NT2/D1 (cell line): ENCODE measurements at places on chromosomes 5 and 9.

DNA sequence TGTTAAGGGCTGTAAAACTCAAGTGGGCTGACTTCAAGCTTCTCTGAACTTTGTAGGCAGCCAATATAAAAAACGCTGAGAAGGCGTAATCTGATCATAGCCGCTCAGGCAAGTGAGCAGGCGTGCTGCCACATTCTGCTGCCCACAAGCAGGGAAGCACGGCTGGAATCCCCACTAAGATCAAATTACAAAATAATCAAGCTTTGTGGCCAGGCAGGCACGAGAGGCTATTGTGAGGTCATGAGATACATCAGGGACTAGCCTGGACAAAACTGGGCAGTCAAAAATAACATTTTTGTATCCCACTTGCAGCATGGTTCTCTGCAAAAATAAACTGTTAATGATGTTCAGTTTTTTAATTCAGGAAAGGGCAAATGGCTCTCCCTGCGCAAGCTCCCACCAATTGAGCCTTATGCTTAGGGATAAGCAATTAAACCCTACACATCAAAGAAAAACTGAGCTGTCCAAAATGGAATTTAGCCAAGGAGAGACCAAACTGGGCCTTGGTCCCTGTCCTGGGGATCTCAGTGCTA, 64.0 kb downstream of the POU5F2 start:
- peak; percentile 47 for DNase-seq

DNA sequence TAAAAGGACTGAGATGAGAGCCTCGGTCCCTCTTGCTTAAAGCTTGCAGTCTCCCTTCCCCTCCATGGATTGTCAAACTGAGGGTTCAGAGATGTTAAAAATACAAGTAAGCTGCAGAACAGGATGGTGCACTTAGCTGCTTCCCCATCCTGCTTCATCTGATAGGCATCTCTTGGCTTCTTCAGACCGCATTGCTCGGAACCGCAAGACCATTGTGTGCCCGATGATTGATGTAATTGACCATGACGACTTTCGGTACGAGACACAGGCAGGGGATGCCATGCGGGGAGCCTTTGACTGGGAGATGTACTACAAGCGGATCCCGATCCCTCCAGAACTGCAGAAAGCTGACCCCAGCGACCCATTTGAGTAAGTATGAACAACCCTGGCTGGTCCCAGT, 65.5 kb upstream of the SAP30L start:
- no peak for DNase-seq

DNA sequence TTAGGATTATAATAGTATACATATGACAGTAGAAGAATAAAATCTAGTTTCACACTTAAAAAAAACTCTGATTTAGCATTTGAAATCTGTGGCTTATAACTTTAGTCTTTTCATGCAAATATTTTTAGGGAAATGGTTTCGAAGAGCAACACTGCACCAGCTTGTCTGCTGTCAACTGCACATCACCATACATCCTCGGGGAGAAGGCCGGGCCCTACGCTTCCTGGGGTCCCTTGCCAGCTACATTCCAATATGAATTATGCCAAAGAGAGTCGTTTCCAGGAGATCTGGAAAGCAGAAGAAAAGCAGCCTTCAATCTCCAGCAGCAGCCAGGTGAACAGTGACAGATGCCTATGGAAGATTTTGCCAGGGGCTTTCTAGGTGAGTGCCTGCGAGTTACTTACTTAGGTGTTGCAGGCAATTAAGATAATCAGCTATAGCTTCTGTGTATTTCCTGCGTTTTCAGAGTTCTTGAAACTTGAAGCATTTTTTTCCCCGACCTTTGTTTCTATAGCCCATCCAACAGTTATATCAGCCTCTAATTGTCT, 166.8 kb downstream of the TRPM3 start:
- DNase-seq, result no peak

- no peak for DNase-seq
These were observed 70.8 kb downstream of the FBXO38 start for GRCh38 chr5:148454576-148454975.

DNA sequence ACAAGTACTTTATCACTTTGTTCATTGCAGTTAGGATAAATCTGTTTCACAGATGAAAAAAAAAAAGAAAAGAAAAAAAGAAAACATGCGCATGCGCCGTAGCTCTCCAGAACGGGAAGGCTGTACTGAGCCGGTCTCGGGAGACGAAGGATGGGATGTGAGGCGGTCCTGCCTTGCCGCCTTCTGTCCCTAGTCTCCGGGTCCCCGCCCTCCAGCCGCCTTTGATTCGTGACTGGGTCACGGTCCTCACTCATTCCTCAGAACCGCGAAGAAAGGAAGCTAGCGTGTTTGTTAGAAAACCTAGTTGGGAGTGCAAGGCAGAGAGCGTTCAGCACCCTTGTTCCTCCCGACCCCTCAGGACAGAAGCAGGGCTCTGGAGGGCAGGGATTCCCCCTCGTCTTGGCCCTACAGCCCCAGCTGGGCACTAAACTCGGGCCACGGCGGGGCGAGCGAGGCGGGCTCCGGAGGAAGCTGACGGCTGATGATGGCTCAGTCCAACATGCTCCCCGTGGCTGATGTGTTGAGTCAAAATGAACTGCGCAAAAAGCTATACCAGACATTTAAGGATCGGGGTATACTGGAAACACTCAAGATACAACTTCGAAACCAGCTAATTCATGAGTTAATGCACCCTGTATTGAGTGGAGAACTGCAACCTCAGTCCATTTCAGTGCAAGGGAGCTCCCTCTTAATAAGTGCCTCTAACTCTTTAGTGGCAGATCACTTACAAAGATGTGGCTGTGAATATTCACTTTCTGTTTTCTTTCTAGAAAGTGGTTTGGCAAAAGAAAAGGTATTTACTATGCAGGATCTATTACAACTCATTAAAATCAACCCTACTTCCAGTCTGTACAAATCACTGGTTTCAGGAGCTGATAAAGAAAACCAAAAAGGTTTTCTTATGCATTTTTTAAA, 40.0 kb downstream of the CPLANE1 start:
- DNase-seq, result no peak

- DNase-seq, result no peak
These were observed 37.3 kb upstream of the CTNND2 start for GRCh38 chr5:11941566-11941965.

DNA sequence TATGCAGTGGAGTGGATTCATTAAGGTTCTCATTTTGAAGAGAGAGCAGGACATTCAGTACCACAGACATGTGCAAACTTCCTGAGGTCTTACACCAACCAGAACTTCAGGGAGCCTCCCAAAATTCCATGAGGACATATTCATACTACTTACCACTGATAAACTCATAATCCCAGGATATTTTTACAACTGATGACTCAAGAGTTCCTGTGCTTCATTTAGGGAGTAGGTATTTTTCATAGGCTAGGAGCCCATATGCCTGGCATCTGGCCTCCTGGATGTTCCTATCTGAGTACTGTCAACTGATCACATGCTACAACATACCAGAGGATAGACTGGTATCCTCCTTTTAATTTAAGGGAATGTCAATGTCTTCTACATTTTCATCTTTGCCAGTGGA, 578.0 kb downstream of the EFNA5 start:
- no peak for DNase-seq

DNA sequence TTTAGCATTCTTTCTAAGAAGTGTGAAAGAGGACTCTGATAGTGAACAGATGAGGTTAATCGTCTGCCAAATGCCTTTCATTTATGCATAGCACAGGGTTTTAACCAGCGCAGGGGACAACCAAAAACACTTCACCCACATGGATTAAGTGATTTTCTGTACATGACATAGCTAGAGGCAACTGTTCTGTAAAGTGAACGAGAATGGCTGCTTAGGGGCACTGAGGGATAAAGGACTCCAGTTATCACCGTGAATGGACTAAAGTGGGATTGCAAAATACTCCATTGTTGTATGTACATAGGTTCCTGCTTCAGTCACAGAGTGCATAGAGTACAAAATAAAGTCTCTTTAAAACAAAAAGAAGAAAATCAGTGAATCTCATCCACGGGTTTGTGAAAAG, 456.8 kb downstream of the DMAC1 start:
- no peak for DNase-seq

DNA sequence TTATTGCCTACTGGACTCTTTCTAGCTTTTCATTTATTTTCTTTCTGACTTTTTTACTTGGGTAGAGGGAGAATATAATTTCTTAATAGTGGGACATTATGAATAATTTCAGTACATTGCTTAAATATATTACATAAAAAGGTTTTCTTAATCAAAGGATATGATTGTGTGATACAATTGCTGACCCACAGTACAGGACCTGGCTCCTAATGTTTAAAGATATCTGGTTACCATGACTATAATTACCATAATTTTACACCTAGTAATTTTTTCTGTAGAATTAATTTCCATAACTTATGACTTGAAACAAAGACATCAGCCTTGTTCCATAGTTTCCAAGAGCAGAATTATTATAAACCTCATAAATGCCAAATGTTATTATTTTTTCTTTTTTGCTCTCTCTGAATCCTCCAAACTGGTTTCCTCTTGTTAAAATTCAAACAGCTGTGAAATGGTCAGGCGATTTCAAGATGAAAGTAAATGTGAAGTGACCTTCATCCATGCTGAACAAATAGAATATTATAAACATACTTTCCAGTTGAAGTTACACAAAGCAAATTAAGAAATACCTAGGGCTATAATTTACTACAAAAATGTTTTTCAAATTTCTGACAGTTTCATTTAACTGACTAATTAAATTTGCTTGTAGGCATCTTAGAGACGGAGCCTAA, 301.2 kb upstream of the TYRP1 start:
- no peak for DNase-seq

GRCh38 chr5:164578911-164579310, 1073.5 kb downstream of the MAT2B start:
- no peak for DNase-seq

DNA sequence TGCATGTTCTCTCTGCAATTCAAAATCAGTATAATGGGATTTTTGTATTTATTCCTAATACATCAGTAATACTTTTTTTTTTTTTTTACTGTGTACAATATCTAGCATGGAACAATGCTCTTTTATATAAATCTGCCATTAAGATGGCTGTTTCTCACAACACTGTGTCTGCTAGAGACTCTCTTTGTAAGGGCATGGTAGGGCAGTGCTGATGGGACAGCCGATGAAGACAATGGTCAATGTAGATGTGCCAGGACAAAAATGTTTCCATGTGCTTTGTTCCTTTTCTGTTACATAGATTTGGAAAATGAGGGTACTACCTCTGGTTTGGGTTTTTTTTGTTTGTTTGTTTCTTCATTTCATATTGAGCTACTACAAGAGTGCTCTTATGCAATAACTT, 95.3 kb upstream of the ITGA2 start:
- DNase-seq, result no peak

GRCh38 chr5:125199968-125200865, 453.8 kb upstream of the ZNF608 start:
- DNase-seq, result peak; percentile 43

GRCh38 chr5:71922584-71923106, 184.6 kb upstream of the MAP1B start:
- DNase-seq, result peak; percentile 75

- DNase-seq, result peak; percentile 64
These were observed 8.3 kb downstream of the FABP6 start for GRCh38 chr5:160237571-160238093.

- no peak for DNase-seq
These were observed 2097.1 kb downstream of the MAT2B start for GRCh38 chr5:165602529-165602928.

- no peak for DNase-seq
These were observed 26.9 kb downstream of the SPEF2 start for GRCh38 chr5:35644543-35644942.

GRCh38 chr5:159955056-159955624, 38.9 kb downstream of the ADRA1B start:
- DNase-seq, result no peak

DNA sequence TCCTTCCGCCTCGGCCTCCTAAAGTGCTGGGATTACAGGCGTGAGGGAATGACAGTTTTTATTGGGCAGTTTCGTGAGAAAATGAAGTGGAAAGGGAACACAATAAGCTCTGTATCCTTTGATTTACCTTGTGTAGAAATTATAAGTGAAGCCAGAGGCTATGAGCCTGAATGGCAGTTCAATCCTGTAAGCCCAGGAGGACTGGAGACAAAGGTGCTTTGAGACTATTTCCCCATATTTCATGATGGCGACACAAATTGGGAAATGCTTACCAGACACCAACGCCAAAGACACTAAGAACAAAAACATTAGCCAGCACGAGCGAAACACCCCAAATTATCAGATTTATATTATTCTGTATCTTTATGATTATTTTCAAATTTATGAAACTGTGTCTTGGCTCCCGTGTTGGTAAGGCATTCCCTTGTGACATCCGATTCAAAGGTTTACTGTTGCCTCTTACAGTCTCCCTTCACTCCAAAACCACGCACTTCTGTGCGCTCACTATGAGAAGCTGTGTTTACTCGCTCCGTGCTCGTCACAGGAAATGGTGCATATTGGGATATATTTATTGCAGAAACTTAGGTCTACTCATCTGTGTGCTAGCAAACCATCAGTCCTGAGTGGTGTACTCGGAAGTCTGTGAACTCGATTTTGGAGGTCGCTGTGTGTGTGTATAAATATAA, 73.9 kb downstream of the SH3PXD2B start:
- DNase-seq, result no peak

- no peak for DNase-seq
These were observed 23.0 kb upstream of the LHFPL2 start for GRCh38 chr5:78671609-78672008.

DNA sequence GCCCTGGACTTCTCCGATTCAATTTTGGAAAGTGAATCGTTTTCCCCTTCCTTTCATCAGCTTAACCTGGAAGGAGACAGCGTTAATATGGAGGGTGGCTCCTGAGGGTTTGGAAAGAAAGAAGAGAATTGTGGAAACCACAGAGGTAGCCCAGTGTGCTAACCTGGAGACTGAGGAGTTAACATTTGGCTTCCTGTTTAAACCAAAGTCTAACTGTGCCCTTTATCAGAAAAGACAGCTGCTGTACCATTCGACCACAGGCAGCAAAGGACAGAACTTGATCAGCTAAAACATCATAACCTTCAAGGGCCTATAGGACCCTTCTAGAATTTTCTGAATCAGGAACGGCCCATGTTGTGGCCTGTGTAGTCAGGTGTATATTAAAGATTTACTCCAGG, 735 bp downstream of the IDNK start:
- no peak for DNase-seq

GRCh38 chr9:109507421-109507838, 9.3 kb upstream of the PTPN3 start:
- no peak for DNase-seq

- no peak for DNase-seq
These were observed 144.5 kb downstream of the GCNT1 start for GRCh38 chr9:76603448-76603895.

DNA sequence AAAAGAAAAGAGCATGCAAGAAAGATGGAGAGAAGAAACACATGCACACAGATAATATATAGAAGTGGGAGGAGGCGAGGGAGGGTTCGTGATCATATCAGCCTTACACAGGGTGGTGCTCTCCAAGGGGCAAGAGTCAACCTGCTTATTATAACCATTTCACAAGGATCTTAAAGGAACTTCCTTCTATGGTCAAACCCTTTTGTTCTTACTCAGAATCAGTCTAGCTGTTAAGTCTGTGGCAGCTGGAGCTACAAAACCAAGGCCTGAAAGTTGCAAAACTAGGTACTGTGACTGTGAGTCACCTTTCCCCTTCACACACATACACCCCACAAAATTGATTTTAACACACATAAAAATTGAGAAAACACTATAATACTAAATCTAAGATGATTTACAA, 18.5 kb upstream of the ERMP1 start:
- no peak for DNase-seq

GRCh38 chr5:95777441-95777840, 45.1 kb downstream of the GLRX start:
- DNase-seq, result no peak
